ENCODE measurements at places on chromosomes 2 and 18.

GRCh38 chr2:49189512-49190225 lies 35.4 kb upstream of the FSHR start:
- no peak for DNase-seq

DNA sequence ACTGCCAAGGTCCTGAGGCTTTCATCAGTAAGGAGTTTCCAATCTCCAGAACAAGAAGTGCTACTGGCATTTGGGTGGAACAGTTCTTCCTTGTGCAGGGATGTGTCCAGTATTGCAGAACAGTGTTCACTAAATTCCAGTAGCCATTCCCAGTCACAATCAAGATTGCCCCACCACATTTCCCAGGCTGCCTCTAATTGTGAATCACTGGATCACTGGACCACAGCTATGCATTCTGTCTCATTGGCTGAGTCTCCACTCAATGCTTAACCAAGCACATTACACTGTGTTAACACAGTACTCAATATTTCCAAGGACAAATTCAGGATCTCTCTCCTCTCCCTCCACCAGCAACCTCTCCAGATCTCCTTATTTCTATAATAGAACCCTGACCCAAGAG lies 160.2 kb upstream of the CCDC150 start:
- peak; percentile 13 for DNase-seq

GRCh38 chr2:8365331-8365910 lies 316.4 kb upstream of the ID2 start:
- no peak for DNase-seq

DNA sequence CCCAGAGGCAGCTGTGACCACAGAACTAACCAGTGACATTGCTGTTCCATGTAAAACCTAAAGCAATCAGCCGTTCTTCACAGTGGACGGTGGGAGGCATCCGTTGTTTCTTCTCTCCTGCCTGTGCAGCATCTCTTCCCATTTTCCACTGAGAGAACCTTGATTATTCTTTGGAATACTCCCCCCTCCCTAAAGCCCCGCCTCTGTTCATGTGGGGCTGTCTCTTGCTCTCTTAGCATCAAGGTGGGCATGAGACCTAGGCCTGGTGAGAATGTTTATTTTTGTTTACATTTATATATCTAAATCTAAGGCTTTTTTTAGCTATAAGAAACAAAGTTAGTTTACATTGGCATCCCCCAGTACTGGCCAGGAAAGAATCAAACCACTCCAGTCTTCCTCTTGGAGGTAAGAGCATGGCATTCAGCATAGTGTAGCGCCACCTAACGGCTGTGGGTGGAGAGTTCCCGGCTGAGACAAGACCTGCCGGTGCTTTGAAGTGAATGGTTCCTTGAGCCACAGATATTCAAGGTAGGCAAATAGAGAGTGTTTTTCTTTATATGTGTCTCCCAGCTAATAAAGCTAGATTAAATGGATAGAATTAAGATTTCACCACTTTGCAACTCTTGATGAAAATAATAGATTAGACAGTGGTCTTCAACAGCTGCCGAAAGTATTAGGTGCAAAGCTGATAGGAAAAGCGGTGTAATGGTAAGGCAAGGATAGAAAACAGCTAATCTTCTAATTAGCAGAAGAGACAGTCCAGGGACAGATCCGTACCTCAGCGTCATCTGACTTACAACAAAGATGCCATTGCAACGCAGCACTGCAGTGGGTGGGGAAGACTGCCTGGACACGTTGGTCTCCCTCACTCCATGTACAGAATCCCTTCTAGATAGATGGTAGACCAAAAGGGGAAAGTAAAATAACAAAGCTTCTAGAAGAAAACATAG lies 219.6 kb upstream of the RAB12 start:
- DNase-seq: peak; percentile 61

GRCh38 chr2:120768112-120769048 lies 32.7 kb downstream of the GLI2 start:
- DNase-seq: no peak

- no peak for DNase-seq
Observed at GRCh38 chr2:3606028-3606369, 11.1 kb downstream of the COLEC11 start.

DNA sequence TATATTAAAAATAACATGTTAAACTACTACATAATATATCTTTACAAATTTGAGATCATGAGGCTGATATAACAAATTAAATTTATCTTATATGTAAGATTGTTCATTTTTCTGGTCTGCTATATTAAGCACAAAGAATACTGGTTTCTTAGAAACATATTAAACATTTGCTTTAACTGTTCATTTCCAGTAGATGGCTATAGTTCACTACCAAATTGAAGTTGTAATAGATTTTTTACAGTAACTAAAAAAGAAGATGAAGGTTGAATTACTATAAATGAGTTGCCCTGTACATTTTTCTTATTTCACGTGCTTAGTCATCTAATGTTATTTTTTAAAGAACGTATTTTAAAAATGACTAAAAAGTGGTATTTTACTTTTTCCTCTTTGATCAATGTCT lies 57.0 kb downstream of the ZNF407 start:
- DNase-seq: no peak

DNA sequence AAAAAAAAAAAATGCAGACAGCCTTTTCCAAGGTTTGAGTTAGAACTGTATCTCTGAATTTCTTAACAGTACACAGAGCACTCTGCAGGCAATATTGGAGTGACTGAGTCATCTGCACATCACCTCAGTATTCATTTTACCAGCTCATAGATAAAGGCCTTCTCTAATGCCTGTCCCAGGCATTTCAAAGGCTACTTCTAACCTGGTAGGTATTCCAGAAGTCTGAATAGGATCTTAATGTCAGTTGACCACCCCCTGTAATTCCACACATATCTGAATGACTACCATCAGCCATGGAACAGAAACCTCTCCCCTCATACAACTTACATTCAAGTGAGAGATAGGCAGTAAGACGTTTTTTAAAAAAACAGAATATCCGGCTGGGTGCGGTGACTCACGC lies 9.0 kb downstream of the METTL21A start:
- DNase-seq: no peak

- DNase-seq: no peak
Observed at GRCh38 chr2:890791-891190, 59.9 kb upstream of the SNTG2 start.

DNA sequence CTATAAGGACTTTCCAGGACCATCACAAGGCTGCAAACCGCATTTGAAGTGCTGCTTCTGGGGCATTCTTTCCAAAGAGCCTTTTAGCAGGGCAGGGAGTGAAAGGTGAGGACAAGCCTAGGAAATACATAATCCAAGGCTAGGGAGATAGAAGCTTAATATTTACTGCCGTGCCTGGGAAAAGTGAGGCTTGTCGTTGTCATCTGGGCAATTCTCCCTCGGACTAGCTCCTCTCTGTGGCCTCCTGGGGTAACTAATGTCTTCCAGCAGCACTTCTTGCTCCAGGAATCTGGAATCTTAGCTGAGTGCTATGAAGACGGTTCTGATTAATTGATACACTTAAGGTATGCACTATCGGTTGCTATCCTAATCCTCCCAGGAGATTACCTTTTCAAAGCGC lies 69.3 kb upstream of the ATL2 start:
- no peak for DNase-seq

DNA sequence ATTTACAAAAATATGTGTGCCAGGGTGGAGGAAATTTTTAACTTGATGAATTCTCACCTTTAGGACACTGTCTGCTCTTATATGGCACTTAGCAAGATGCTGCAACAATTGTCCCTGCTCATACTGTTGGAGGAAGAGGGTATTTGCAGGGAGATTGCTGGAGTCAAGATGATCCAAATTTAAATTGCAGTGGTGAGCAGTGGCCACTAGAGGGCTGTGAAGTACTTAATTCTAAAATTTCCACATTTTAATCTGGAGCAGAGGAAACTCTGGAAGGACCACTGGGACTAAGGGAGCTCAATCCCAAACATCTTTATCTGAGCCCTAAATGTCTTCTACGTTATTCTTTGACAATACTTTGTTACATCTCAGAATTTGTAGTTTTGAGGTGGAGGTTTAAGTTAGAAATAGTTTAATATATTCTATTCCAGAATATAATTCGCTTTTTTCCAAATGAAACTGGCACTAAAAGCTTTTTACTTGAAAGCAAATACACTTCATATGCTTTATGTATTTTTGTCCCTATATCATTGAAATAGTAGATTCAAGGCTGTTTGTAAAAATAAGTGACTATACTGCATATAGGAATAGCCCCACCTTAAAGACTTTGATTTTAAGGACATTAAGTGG lies 33.0 kb upstream of the PTH2R start:
- peak; percentile 75 for DNase-seq

DNA sequence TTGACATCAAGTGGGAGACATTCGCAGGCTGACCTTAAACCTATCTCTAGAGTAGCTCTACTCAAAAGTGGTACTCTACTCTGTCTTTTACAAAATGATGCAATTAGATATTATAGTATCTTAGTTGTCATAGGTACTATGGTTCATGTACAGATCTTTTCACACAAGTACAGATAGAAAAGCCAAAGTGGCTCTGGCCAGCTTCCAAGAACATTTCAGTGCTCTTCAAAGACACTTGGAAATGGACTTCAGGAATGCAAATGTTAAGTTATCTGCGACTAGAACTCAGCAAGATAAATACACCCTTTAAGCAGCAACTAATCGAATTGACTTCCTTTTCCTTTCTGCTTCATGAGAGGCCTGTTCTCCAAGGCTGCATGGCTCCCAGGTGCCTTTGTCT lies 718.7 kb upstream of the FAM98A start:
- DNase-seq: no peak

DNA sequence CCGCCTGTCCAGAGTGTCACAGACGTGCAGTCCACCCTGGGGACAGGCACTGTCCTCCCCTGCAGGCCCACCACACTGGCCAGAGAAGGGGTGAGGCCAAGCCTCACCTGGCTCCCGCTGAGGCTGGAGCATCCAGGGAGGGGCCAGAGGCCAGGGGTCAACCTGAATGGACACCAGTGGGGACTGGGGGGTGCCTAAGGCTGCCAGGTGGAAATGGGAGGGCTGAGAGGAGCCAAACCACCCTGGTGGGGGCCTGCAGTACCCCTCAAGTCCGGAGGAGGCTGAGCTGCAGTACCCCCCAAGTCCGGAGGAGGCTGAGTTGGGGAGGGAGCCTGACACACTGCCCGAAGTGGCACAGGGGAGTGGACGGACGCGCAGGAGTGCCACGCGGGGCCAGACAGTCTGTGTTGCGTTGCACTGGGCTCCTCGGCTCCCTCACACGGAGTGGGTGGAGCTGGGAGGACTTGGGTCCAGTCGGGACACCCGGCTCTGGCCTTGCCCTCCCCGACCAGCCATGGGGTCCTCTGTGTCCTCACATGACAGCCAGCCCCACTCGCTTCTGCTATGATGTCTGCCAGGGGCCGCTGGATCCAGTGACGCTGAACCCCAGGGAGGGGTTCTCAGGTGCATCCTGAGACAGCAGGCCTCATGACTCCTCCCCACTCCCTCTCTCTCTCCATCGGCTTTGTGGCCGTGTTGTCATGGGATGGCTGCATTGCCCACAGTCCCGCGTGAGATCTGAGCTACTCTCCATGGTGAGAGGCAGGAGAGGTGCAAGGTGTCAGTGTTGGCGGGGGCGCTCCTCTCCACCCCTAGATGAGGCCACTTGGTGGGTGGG lies 22.3 kb upstream of the GPC1 start:
- no peak for DNase-seq

- no peak for DNase-seq
Observed at GRCh38 chr2:241237949-241238371, 49.5 kb downstream of the ANO7 start.
